ENCODE measurements at places on chromosomes 6 and 20.

- no peak for DNase-seq
Observed at GRCh38 chr6:149176971-149177667, 140.4 kb upstream of the TAB2 start.

- no peak for DNase-seq
Observed at GRCh38 chr6:127205036-127205435, 61.6 kb upstream of the RNF146 start.

DNA sequence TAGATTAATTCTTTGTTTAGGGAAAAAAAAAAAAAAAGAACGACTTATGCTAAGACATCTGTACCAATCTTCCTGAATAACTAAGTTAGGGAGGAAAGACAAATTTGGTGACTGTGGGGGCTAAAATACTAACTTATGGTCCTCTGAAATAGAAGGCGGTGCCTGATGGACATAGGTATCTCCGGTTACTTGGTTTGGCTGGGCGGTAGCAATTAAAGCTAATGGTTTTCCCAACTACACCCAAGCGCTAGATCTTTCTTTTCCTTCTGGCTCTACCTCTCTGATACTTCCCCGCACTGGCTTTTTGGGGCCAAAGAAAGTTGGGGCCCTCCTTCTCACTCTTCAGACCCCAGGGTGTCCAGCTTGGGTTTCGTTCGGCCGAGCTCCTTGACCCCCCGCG, 1.0 kb upstream of the RBM24 start:
- no peak for DNase-seq

DNA sequence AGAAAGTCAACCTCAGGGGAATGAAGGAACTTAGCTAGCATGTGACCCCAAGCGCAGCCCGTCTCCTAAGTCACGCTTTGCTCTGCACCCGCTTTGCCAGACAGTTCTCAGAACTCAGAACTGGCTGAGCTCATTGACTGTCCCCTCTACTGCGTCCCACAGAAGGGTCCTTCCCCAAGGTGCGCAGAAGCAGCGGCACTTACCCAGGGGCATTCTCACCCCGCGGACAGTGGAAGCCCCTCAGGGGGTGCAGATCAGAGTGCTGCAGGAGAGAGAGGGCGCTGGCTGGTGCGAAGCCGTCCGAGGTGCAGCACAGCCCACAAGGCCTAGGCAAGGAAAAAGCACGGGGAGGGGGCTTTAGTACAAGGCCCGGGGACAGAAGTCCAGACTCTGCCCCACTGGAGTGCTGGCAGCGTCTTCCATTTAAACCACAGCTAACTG, 807 bp downstream of the SNHG17 start:
- DNase-seq = no peak

GRCh38 chr20:46089167-46089416, 670 bp downstream of the NCOA5 start:
- DNase-seq = peak; percentile 15

DNA sequence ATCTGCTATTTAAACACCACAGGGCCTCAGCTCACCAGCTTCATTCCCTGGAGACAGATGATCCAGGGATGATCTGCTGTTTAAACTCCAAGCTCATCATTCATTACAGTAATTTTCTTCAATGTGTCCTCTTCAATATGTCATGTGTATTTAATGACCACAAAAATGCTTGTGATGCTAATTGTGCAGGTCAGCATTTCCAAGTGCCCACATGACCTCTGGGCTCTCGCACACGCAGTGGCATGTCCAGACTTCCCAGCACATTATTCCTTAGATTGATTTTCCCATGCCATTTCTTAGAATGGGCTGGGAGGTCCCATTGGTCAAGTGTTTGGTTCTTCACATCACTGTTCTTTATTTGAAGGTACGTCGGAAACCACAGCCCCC, 434.4 kb downstream of the HAO1 start:
- no peak for DNase-seq
